M059J (cell line): ENCODE measurements at places on chromosomes 13 and 19. TPM values are rescaled to one million over a fixed set of nuclear protein-coding genes. Genes with fewer than 3 reads are reported as not detected.

The FAAP24 gene
- total RNA-seq, result 11.6 and 12.1 TPM in 2 replicates

The S1PR4 gene
- total RNA-seq, result not detected in 2 replicates

The MEDAG gene
- total RNA-seq, result 0.07 and 0.12 TPM in 2 replicates

The BORCS8 gene
- total RNA-seq, result 10.3 and 17.0 TPM in 2 replicates

The LILRA6 gene
- total RNA-seq, result not detected in 2 replicates

The PAK4 gene
- 6.1 and 10.9 TPM in 2 replicates for total RNA-seq

The DZIP1 gene
- 17.0 and 24.3 TPM in 2 replicates for total RNA-seq

The GPR4 gene
- 0.02 TPM in 1 of 2 replicates, not detected in the other for total RNA-seq

The LRG1 gene
- 0.64 TPM in 1 of 2 replicates, not detected in the other for total RNA-seq

The FFAR2 gene
- total RNA-seq, result not detected in 2 replicates

The SAE1 gene
- total RNA-seq, result 238 and 270 TPM in 2 replicates

The ITPKC gene
- total RNA-seq, result 6.3 and 7.2 TPM in 2 replicates

The SYDE1 gene
- 19.7 and 38.3 TPM in 2 replicates for total RNA-seq

The FCER2 gene
- not detected in 2 replicates for total RNA-seq

The TINCR gene
- 0.10 and 0.12 TPM in 2 replicates for total RNA-seq

The GJB2 gene
- 0.30 TPM in 1 of 2 replicates, not detected in the other for total RNA-seq

The SWSAP1 gene
- 2.4 and 2.7 TPM in 2 replicates for total RNA-seq

The DPY19L3 gene
- total RNA-seq, result 8.0 and 17.3 TPM in 2 replicates

The PGLYRP2 gene
- total RNA-seq, result 0.17 TPM in 1 of 2 replicates, not detected in the other

The ADAT3 gene
- 1.0 and 6.7 TPM in 2 replicates for total RNA-seq

The ZNF439 gene
- 9.4 and 18.3 TPM in 2 replicates for total RNA-seq

The KLC3 gene
- 0.42 and 2.4 TPM in 2 replicates for total RNA-seq

The B3GNT8 gene
- total RNA-seq, result not detected in 2 replicates

The ERICH4 gene
- total RNA-seq, result not detected in 2 replicates

The SYT3 gene
- total RNA-seq, result not detected in 2 replicates

The ZNF560 gene
- total RNA-seq, result 0.10 and 1.7 TPM in 2 replicates

The S1PR2 gene
- total RNA-seq, result 7.1 and 8.3 TPM in 2 replicates

The PDX1 gene
- total RNA-seq, result not detected in 2 replicates

The CD209 gene
- total RNA-seq, result not detected in 2 replicates
